Islet precursor cell (in vitro differentiated cells): ENCODE measurements at places on chromosomes 3 and 15.

- peak; percentile 59 for DNase-seq
Observed at GRCh38 chr15:101108461-101108775, 143.4 kb downstream of the CHSY1 start.

- DNase-seq = no peak
Observed at GRCh38 chr3:127786353-127787070, 35.8 kb downstream of the MGLL start.

DNA sequence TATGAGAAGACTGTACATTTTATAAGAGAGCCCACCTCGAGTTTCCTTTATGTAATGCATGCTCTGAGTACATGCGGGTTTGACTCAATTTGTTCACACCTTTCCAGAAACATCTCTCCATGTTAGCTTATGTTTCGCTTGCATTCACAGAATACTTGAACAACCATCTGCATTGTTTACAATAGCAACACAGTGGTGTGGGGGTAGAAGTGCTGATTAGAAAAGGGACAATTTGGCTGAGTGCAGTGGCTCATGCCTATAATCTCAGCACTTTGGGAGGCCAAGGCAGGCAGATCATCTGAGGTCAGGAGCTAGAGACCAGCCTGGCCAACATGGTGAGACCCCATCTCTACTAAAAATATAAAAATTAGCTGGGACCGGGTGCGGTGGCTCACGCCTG is 60.9 kb downstream of the NCEH1 start:
- DNase-seq = peak; percentile 57

GRCh38 chr15:74044267-74045110 is 37.9 kb downstream of the GOLGA6A start:
- no peak for DNase-seq

DNA sequence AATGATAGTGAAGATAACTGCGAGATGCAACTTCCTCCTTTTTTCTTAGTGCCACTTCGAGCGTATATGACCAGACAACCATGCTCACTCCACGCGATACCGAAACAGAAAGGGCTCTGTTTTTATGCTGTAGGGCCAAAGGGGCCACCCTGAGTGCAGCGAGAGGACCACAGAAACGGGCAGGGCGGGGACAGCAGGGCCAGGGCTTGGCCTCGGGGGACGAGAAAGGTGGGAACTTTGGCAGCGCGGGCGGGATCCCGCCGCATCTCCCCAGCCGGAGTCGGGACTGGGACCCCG is 483 bp downstream of the VPS13C start:
- peak; percentile 76 for DNase-seq

DNA sequence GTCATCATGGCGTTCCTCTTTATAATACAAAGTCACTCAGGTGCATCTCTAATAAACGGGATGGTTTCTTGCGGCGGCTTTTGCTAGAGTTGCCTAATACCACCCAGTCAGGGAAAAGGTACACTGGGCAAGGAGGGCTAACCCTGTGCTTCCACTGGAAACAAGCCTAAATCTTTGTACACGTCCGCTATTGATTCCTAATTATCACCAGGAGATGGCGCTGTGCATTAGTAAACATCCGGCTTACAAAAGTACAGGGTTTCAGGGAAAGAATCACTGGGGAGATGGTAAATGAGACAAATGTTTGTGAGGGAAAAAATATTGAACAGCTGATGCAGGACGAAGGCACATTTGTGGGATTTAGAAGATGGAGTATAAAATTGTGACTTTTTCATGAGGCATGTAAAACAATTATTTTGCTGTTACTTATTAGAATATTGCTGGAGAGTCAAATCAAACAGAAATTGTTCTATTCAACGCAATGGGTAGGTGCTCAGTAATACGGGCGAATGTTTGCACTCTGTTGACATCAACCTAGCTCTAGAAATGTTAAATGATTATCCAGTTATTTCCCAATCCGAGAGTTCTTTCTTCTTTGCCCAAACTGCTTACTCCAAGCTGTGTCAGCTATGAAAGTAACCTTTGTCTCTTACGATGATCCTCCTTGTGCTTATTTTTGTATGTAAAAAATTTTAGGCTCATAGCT is 50.6 kb downstream of the GMNC start:
- peak; percentile 79 for DNase-seq

- no peak for DNase-seq
Observed at GRCh38 chr15:26103002-26103404, 239.9 kb upstream of the ATP10A start.

DNA sequence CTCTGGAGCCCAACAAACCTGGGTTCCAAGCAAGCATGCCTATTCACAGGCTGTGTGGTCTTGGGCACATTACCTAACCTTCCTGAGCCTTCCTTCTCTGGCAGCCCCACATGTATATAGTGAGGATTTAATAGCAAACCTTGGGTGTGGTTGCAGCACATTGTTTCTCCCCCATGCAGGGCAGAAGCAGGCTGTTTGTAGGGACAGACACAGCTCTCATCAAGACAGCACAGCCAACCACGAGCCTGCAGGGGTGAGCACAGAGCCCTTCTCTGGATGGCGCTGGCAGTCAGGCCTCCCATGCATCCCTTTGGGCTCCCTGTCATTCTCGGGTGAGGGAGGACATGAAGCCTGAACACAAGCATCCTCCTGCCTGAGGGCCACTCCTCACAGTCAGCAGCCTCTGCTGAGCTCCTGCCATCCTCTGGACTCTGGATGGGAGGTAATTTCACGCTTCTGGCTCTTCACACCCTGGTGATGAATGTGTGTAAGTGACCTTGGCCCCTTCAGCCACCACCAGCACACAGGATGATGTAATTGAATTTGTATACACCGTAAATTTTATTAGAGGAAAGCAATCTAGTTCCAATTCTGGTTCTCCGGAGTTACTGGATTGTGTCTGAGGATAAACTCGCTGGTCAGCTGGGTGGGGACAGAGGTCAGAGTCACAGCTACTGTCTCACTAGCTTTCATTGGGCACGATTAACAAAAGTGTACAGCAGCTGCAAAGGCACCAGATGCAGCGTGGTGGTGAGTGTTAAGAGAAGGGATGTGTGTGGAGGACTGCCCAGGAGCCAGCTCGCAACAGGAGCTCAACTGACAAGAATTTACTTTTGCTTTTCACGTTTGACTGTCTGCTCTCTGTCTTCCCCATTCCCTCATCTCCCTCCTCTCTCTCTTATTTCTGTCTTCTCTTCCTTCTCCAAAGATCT is 118.1 kb downstream of the CLSTN2 start:
- no peak for DNase-seq

- no peak for DNase-seq
Observed at GRCh38 chr15:93324186-93324975, 235.4 kb upstream of the RGMA start.

DNA sequence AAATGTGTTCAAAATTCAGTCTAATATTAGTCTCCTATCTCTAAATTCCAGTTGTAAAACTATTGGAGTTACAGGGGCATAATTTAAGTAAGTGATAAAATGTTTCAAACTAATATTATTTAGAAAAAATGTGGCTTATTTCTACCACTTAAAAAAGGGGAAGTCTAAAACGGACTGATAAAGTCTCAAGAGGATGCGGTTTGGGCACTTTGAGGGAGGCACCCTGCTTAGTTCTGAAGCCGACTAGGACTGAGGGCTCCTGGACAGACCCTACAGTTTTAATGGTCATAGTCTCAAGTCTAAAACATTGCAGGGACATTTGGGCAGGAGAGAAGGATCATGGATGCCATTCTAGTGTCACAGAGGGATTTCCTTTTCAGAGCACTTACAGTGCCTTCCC is 566.3 kb downstream of the NR2F2 start:
- no peak for DNase-seq

DNA sequence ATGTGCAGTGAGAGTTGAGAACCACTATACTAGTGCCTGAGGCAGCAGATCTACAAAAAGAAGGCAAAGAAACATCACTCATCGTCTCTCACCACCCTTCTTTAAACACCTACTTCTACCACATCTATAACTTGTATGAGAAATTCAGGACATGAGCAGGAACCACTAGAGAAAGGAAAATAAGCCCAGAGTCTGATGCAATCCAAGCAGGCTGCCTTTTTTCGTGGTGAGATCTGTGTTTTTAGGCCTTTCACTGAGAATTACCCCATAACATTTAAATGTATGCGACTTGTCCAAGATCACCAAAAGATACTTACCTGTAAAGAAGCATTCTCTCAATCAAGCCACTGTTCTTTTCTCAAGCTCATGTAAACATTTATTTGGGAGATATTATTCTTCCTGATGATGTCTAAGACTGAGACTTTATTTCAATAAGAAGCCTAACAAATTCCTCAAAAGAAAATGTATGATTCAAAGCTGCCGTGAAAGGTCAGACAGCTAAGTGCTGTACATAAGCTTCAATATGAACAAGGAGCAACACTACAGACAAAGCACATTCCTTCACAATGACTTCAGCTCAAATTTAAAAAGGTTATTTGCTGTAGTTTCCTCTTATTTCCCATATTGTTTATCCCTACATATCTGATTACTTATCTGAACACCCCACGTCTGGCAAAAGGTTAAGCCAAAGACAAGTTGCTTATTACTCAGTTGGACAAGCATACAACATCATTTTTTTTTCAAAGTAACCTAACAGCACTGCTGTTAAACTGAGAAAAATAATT is 16.5 kb downstream of the SPICE1 start:
- no peak for DNase-seq

DNA sequence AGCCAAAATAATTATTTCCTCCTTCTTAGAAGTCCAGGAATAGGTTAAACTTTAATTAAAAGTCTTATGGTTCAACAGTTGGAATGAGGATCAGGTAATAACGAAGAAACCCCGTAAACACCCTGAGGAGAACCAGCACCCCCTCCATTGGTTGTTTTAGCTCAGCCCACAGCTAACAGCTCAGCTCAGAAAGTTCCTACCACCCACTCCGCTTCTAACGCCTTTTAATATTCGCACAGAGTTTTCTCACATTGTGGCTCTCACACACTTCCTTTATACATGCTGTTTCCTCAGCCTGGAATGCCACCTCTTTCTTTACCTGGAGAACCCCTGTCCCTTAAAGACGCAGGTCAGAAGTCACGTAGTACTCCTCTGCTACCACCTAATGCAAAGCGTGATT is 17.0 kb downstream of the CX3CR1 start:
- no peak for DNase-seq

- no peak for DNase-seq
Observed at GRCh38 chr3:126982126-126982470, 817 bp upstream of the PLXNA1 start.

DNA sequence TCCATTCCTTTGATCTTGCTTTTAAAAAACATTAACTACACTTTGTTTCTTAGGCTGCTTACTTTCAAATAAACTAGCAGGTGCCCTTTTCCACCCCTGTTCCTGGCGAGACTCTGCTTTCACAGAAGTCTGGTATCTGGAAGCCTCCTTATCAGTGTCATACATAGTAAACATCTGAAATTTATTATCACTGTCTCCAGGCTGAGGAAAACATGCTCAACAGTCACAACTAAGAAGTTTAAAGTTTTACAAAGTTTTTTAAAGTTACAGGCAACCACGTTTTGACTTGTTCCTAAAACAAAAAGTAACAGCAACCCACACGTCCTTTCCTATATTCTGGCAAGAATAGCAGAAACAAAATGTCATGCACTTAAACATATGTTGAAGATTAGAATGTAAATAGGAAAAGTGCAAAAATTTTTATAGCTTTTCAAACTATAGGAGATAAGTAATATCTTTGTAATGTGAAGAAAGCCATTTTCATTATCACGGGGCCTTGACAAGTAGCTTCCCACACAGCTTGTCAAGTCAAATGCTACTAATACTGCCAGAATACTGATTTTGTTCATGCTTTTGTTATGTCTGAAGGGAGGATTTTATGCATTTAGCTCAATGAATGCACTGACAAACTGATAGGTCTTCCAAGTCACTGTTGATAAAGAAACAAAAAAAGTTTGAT is 275.2 kb upstream of the KCNMB2 start:
- no peak for DNase-seq

DNA sequence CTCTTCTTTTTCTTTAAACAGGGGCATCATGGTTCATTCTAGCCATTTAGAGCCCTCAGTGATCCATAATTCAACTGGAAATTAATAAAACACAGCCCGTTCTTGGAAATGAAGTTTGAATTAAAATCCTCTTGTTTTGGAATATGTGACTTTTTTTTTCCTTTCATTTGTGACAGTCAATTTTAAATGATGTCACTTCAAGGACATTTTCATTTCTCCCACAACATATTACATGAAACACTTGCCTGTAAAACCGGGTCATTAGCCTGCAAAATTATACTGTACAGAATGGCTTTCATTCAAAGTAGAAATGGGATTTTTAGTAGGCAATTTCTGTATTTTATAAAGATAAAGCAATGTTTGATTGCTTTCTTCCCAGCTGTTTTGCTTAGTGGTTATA is 789 bp upstream of the SEMA6D start:
- no peak for DNase-seq

- DNase-seq = no peak
Observed at GRCh38 chr3:38047896-38048295, 8.9 kb downstream of the DLEC1 start.

- DNase-seq = no peak
Observed at GRCh38 chr3:30618526-30618925, 12.1 kb downstream of the TGFBR2 start.

DNA sequence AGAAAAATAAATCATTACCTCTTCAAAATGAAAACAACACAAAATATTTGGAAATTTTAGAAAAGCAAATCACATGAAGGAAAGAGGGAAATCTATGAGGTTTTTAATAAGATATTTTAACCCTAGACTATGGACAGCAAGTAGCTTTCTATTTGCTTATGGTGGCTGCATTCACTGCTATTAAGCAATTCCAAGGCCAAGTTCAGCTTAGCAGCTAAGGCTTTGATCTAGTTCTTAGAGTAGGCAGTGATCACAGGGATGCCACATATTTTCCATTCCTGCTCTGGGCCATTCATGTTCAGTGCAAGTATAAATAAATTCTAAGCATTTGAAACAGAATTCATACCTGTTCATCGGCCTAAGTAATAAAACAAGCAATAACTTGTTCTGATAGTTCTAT is 235.3 kb downstream of the CDIN1 start:
- no peak for DNase-seq

DNA sequence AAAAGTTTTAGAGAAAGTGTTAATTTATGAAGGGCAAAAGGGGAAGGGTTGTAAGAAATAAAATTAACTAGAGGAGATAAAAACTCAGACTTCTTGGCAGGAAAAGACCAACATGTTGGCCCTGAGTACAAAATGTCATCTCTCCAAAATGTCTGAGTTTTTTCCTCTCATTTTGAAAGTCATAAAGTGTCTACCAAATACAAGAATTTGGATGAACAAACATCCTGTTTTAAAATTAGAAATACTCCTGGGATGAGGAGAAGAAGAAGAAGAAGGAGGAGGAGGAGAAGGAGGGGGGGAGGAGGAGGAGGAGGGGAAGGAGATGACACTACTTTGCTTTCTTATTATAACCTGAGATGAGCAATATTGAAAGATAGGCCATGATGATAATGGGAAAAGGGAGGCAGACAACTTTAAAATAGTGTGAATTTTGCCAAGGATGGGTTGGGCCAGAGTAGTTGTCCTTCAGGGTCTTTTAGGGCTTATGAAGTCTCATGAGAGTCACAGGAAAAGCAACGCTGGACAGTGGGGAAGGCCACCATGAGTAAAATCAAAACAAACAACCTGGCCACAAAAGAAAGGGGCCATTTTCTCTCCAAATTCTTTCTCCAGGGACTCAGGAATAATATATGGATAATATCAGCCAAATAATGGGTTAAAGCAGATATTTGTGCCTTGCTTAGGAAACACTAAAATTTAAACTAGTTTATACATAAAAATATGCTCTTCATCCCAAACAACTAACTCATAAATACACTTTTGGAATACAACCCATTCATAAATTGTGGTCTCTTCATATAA is 632.9 kb downstream of the EPHA3 start:
- no peak for DNase-seq
